ENCODE measurements at places on chromosomes 13 and 19.

GRCh38 chr13:77513719-77514335 is 21.7 kb upstream of the SCEL start:
- no peak for DNase-seq

- DNase-seq = no peak
Measured at GRCh38 chr13:25575562-25575961, 203.8 kb downstream of the ATP8A2 start.

DNA sequence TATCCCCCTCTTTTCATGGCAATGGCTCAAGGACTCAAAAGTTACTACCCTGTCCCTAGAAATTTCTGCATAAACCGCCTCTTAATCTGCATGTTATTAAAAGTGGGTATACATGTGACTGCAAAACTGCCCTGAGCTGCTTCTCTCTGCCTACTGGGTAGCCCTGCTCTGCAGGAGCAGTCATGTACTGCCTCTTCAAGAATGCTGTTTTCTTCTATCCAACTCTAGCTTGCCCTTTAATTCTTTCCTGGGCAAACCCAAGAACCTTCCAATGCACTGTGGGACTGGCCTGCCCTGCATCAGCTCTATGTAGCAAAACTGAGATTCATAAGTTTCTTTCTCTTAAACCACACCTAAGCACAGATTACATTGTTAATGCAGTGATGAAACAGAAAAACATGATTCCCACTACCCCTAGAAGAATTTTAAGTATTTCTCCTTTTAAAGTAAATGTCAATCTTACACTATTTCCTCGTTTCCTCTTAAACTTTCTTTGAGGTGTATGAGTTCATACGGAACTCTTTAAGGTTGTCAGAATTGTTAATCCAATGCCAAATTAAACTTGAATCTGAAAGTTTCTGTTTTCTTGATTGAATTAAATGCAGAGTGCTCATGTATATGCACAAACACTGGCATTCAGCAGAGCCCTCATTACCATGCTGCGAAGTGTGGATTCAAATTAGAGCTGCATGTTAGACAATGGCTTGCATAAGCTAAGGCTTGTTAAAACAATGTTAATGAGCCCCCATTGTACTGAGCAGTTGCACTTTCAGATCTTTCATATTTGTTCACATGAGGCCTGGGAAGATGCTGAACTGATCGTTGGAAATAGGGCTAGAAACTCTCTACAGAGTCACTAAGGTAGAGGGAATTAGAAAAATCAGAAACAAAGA is 669.9 kb upstream of the PCDH20 start:
- DNase-seq = no peak

DNA sequence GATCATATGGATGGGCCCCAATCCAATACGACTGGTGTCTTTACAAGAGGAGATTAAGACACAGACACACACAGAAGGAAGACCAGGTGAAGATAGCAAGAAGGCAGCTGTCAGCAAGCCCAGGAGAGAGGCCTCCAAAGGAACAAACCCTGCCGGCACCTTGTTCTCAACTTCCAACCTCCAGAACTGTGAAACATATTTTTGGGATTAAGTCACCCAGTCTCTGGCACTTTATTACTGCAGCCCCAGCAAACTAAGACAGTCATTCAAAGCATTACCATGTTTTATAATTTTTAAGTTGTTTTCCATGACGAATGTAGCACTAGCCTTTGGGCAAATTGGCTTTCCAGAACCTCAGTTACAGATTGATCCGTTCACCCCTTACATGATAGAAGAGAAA is 11.3 kb downstream of the STARD13 start:
- DNase-seq = no peak

GRCh38 chr13:57925751-57926150 is 294.2 kb downstream of the PCDH17 start:
- DNase-seq = no peak

DNA sequence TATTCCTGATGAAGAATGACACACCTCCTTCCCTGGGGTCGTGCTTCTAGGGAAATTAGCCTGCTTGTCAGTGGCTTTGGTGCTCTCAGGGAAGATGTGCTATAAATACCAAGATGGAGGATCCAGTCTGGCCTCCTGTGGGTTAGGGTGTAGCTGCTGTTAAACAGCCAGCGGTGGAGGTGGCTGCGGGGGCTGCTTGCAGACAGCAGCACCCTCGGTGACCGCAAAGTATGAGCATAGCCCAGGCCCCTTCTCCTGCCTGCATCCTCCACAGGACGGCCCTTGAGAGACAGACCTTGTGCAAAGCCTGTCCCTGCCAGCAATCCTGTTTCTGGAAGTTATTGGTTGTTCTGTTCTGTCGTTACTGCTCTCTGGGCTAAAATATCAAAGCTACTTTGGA is 11.4 kb downstream of the VSTM2B start:
- no peak for DNase-seq

GRCh38 chr19:16679811-16680210 is 18.9 kb downstream of the TMEM38A start:
- DNase-seq = no peak

- no peak for DNase-seq
Measured at GRCh38 chr13:46896341-46897137, at the start of gene HTR2A. Gene HTR2A (minus strand): TSS chr13:46897053. CDS start chr13:46895906, 1,147 bp downstream.

GRCh38 chr13:31786011-31786410 is 46.7 kb downstream of the RXFP2 start:
- no peak for DNase-seq

DNA sequence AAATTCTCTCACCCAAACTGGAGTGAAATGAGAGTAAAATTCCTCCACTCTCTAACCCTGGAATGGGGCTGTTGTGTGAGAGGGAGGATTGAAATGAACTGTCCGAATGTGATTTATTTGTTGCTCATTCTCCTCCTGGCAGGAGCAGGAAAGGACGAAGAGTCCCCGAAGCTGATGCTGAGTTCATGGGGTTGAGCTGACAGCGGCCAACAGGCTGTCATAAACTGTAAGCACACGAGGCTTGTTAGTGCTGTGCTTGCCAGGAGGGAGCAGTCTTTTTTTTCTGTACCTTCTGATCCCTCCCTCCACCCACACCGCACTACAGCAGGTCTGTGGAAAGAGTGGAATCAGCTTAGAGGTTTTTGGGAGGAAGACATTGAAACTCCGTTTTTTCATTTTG is 33.1 kb upstream of the ZNF331 start:
- DNase-seq = no peak

DNA sequence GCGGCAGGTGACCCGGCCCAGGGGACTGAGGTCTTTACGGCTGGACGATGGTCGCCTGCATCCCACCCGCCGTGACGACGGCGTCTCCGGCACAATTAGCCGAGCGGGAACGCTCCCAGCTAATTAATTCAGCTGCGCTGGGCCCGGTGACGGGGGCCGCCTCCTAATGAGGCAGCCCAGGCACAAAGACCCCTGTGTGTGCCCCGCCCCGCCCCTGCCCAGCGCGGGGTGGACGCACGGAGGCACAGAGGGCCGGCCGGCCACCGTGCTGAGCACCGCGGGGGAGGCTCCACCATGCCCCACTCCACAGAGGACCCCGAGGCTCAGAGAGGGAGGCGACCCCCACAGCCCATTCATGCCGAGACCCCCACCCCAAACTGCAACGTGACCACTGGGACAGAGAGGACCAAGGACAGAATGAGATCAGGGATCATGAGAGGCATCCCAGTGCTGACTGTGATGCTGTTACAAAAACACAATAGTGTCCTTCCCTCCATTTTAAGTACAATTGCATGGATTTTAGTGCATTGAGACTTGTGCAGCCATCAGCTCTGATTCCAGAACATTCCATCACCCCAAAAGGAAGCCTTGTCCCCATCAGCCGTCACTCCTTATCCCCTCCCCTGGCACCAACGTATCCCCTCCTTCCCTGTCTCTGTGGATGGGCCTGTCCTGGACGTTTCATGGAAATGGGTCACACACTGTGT is 17.0 kb downstream of the EFNA2 start:
- no peak for DNase-seq

GRCh38 chr13:44394658-44395057 is 21.0 kb downstream of the SERP2 start:
- no peak for DNase-seq

DNA sequence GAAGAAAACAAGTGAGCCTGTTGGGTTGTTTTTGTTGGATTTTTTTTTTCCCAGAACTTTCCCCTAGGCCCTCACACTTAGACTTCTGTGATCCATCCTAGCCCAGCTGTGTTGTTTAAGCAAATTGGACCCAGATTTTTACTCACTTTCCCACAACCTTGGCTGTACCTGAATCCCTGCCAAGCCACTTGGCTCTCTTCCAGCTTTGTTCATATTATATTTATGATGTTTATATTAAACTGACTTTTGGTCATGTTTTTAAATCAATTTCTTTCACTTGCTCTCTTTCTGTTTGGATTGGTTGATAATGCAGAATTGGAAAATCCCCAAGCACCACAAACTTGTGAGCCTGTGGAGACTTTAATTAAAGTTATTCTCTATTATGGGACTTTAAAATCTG is 16.6 kb downstream of the OLFM4 start:
- DNase-seq = no peak
